Right lung (tissue), 10 donors: ENCODE measurements at places on chromosomes 16 and 17.

GRCh38 chr17:36463916-36464764, 22.3 kb upstream of the ZNHIT3 start:
- DNase-seq: peak; percentile 73

- DNase-seq: no peak
Measured at GRCh38 chr17:69018687-69019086, 42.0 kb downstream of the ABCA9 start.

DNA sequence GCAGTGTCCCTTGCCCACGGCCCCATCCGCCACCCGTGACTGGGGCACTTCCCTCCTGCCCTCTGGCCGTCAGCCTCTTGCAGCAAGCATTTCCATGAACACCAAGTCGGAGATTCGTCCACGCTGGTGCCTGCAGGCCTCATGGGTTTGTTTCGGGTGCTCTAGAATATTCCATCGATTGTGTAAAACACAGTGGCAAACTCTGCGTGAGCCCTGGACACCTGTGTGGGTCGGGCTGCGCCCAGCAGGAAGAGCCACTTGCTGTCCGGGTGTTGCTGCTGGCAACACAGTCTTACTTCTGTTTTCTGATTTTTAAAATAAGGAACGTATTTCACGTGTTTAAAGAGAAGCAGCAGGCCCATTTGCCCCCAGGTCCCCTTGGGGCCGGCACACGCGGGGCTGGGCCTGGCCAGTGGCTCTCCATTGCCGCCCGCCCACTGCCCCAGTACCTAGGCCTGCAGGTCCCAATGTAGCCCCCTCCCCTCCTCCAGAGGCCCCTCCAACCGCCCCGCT, 10.0 kb downstream of the CYBC1 start:
- no peak for DNase-seq

DNA sequence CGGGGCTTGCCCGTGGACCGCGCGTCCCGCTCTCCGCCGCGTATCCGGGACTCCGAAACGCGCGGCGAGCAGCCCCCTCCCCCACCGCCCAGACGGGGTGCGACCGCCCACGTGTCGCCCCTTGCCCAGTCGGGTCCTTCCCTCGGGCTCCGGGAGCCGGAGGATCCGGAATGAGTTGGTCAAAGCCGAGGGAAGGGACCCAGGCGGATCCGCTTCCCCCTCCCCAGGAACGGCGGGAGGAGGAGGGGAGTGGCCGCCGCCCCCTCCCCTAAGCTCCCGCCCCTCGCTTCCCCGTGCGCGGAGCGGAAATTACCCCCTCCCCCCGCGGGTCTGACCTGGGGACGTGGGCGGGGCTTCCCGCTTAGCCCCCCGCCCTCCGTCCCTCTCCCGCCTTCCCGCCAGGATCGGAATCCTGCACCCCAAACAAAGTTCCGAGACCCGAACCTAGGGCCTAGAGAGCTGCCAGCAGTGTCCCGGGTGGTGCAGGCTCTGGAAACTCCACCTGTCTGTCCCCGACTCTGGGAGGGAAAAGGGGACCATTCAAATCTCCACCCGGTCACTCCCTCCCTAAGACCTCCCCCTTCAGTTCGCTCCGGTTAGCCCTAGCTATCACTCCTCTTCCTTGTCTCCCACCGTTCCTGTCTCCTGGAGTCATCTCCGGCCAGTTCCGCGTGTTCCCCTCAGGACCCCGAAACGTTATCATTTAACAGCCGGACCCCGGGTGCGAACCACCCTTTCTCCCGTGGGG, 1.0 kb upstream of the IGF2BP1 start:
- peak; percentile 68 for DNase-seq

DNA sequence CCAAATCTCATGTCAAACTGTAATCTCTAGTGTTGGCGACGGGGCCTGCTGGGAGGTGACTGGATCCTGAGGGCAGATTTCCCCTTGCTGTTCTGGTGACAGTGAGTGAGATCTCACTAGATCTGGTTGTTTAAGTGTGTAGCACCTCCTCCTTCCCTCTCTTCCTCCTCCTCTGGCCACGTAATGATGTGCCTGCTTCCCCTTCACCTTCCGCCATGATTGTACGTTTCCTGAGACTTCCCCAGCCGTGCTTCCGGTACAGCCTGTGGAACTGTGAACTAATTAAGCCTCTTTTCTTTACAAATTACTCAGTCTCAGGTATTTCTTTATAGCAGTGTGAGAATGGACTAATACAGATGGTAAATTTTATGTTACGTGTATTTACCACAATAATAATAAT, 49.2 kb downstream of the METTL16 start:
- DNase-seq: no peak

- DNase-seq: no peak
Measured at GRCh38 chr16:83615141-83615952, 192.4 kb upstream of the HSBP1 start.
